ENCODE measurements at places on chromosomes 13 and 19. TPM values are rescaled to one million over a fixed set of nuclear protein-coding genes. Genes with fewer than 3 reads are reported as not detected.

MBD3L2 gene
- total RNA-seq, result not detected

SIGLEC5 gene
- total RNA-seq, result 0.20 TPM

BEST2 gene
- not detected for total RNA-seq

GPC5 gene
- total RNA-seq, result 3.7 TPM

TMPRSS9 gene
- total RNA-seq, result not detected

FPR1 gene
- 1.7 TPM for total RNA-seq

IZUMO1 gene
- total RNA-seq, result not detected

CEACAM21 gene
- total RNA-seq, result 2.2 TPM

KLK3 gene
- not detected for total RNA-seq

ERICH6B gene
- total RNA-seq, result not detected

LRG1 gene
- total RNA-seq, result 2.5 TPM

PAK4 gene
- total RNA-seq, result 45.1 TPM

PRKCG gene
- total RNA-seq, result not detected

UTP14C gene
- total RNA-seq, result 17.7 TPM

FBN3 gene
- total RNA-seq, result not detected

FGF14 gene
- 0.20 TPM for total RNA-seq

CATSPERD gene
- not detected for total RNA-seq

ATP8A2 gene
- total RNA-seq, result 0.30 TPM

CDC16 gene
- total RNA-seq, result 63.8 TPM

SHD gene
- not detected for total RNA-seq

PRTN3 gene
- total RNA-seq, result not detected

ODAD3 gene
- total RNA-seq, result 0.42 TPM

CGB5 gene
- not detected for total RNA-seq

GPI gene
- 158 TPM for total RNA-seq

OR10H4 gene
- not detected for total RNA-seq

KASH5 gene
- not detected for total RNA-seq

ZNF98 gene
- not detected for total RNA-seq

UBE2L5 gene
- total RNA-seq, result not detected

ZNF835 gene
- total RNA-seq, result 10.2 TPM

ZNF546 gene
- total RNA-seq, result 13.3 TPM

DNAJC15 gene
- total RNA-seq, result 6.6 TPM

FREM2 gene
- total RNA-seq, result 10.8 TPM

MATK gene
- total RNA-seq, result 2.9 TPM

CFD gene
- total RNA-seq, result 7,538 TPM

HRC gene
- total RNA-seq, result 2.7 TPM

CD33 gene
- total RNA-seq, result 27.0 TPM

ADGRE3 gene
- total RNA-seq, result not detected

POSTN gene
- total RNA-seq, result 79.1 TPM

EFNB2 gene
- total RNA-seq, result 20.8 TPM

PRODH2 gene
- not detected for total RNA-seq

NXNL1 gene
- total RNA-seq, result not detected

C19orf81 gene
- not detected for total RNA-seq

RAB3A gene
- total RNA-seq, result not detected

SRRM5 gene
- 0.60 TPM for total RNA-seq

MBD3L3 gene
- total RNA-seq, result not detected

TMEM38A gene
- 3.5 TPM for total RNA-seq

SIGLEC10 gene
- 21.9 TPM for total RNA-seq

TEX26 gene
- total RNA-seq, result not detected

PGLYRP2 gene
- not detected for total RNA-seq

EMC10 gene
- total RNA-seq, result 48.5 TPM

ZNF497 gene
- total RNA-seq, result 4.8 TPM

CLASRP gene
- 104 TPM for total RNA-seq

HCN2 gene
- total RNA-seq, result not detected

GIPC3 gene
- 0.21 TPM for total RNA-seq

THSD1 gene
- total RNA-seq, result 7.6 TPM

GPALPP1 gene
- total RNA-seq, result 22.7 TPM

ZNF586 gene
- 7.9 TPM for total RNA-seq

SCEL gene
- total RNA-seq, result not detected
